ENCODE measurements at places on chromosomes 3 and 15.
A peak's percentile ranks its signal among the peaks of the same experiment; 100 is the strongest.

GRCh38 chr3:33417066-33417673, 23.0 kb downstream of the UBP1 start:
- DNase-seq = no peak

DNA sequence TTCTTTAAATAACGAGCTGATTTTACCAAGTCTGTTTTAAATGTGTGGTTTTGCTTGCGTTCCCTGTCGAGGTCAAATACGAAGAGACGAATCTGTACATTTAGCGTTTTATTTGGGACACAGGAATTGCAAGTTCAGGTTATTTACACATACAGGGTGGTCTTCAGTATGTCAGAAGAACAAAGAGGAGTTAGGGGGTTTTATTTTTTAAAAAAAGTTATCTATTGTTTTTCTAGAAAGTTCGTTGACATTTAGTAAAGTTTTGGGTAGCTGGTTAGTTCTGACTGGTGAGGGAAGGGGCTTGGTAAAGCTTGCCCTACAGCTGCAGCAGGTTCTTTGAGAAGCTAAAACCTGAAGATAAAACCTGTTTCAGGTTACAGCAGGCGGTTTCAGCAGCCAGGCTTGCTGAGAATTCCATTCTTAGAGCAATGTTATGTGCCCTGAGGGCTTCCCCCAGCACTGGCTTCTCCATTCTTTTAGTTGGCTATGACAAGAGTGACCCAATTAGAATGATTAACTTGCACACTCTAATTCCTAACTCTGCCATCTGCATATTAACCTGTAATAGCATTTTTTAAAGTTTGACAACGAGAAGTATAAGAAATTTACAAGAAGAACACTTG, 815 bp upstream of the ZNF280D start:
- no peak for DNase-seq

DNA sequence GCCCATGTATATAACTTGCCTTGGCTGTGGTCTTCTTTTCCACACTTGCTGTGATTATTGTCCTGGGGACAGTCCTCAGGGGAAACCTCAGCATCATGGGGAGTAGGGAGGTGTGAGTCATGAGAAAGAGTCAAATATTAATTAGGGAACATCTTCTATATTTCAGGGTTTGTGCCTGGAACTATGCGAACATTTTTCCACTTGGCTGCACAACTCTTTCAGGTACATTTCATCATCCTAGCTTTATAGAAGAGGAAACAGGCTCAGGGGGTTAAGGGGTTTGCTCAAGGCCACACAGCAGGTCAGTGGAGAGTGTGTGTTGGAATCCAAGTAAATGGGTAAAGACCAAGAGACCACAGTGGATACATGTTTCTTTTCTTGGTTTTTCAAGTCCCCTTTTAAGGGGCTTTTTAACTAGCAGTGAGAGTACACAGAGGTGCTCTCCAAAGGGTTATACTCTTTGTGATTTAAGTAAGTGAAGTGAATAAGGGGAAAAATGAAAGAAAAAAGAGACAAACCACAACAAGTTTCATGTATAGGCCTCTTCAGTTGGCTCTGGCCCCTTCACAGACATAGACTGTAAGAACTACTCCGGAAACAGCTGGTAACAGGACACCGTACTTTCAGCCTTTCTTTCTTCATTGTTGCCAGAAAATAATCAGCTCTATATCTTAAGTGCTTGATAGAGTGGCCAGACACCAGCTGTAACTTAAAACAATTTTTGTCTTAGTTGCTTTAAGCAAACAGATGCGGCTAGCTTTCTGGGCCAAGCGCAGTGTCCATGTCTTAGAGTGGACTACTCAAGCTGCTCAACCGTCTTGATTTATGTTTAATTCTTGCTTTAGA, 64.6 kb downstream of the EEFSEC start:
- no peak for DNase-seq

DNA sequence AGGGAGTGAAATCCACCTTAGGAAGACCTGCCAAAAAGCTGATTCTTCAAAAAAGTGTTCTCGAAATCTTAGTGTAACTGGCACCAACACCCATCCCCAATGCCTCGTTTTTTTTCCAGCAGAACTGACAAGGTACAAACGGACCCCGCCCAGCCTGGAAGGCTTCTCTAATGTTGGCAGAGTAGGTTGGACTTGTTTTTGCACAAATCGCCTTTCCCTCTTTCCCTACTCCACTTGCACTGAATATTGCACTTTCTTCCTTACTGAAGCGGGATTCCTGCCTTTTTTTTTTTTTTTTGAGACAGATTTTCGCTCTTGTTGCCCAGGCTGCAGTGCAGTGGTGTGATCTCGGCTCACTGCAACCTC, 544 bp upstream of the TIMMDC1 start:
- no peak for DNase-seq

DNA sequence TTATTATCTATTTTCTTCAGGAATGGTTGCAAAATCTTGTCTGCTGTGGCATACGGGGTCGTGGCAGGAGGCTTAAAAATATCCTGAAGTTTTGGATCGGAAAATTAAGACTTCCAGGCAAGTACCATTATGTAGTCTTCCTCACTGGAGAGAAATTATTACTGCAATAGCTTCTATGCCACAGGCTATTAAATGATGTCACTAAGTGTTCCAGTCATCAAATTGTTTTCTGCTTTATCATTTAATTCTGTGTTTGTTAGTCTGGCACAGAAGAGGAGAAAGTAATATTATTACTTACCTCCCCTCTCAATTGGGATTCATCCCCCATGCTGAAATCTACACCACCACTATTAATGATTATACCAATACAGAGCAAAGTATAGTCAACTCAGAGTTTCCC, 378.2 kb upstream of the ALCAM start:
- DNase-seq = no peak

- no peak for DNase-seq
Measured at GRCh38 chr15:75669191-75669878, 21.6 kb downstream of the SNX33 start.

- DNase-seq = no peak
Measured at GRCh38 chr3:41987627-41988026, 25.7 kb upstream of the ULK4 start.

DNA sequence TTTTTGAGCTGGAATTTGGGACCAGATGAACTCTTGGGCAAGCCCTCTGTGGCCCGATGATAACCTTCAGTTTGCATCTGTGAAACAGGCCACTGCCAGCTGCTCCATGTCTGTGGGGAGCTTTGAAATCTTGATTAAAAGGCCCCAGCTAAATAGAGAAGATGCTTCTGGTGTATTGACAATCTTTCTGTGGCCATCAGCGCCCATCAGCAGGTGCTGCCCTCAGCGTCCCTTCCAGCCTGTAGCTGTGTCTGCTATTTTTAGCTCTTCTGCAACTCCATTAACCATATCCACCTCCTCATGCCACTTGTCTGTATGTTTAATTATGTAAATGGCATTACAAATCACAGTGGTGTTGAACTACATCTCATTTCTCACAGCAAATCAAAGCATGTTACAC, 54.0 kb downstream of the CHCHD6 start:
- DNase-seq = no peak

GRCh38 chr3:114005481-114005880, 50.8 kb downstream of the CCDC191 start:
- DNase-seq = peak; percentile 5

GRCh38 chr3:34183611-34184340, 385.3 kb downstream of the PDCD6IP start:
- no peak for DNase-seq

Data from stimulated activated naive CD8-positive, alpha-beta T cell treated with anti-CD3 and anti-CD28 coated beads, Interleukin-15, Interleukin-2, amounts not matched to agents 100 U/mL and 50 U/mL, for 24 hours (primary cell).